Gastroesophageal sphincter (tissue), 4 donors: ENCODE measurements at places on chromosomes 3 and 15. TPM values are rescaled to one million over a fixed set of nuclear protein-coding genes. Genes with fewer than 3 reads are reported as not detected.

DNA sequence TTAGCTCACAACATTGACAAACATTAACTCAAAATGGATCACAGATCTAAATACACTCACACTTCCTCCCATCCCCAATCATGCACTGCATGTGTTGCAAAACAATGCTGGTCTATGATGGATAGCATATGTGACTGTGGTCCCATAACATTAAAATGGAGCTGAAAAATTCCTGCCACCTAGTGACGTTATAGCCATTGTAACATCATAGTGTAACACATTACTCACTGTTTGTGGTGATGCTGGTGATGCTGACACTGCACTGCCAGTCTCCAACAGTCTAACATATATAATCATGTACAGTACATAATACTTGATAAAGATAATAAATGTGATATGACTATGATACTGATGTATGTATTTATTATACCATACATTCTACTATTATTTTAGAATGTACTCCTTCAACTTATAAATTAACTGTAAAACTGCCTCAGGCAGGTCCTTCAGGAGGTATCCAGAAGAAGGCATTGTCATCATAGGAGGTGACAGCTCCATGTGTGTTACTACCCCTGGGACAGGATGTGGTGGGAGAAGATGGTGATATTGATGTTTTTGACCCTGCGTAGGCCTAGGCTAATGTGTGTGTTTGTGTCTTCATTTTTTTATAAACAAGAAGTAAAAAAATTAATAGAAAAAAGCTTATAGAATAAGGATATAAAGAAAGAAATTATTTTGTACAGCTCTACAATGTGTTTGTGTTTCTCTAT lies 41.3 kb downstream of the TXNRD3 start:
- no peak for ATAC-seq

DUOXA2 gene
- 0.49 TPM for total RNA-seq

DNA sequence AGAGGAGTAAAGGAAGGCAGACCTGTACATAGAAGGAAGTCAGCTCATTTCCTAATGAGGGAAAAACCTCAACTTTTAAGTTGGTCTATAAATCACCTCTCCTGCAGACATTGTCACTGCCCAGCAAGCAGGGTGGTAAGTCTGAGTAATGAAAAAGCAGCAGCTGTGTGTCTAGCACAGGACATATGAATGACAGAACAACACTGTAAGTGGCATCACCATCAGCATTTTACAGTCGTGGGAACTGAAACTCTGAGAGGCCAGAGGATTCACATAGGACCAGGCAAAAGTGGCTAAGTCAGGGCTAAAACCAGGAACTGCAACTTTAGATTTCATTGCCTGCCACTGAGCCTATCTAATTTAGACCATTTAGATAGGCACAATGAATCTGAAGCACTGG lies 235.6 kb downstream of the CLSTN2 start:
- no peak for ATAC-seq

- no peak for ATAC-seq
Observed at GRCh38 chr3:48848816-48849515, 1.3 kb upstream of the PRKAR2A start.

GRCh38 chr15:89494941-89495637 lies 1.3 kb downstream of the RHCG start:
- ATAC-seq, result no peak

IGSF11 gene
- total RNA-seq, result 9.2 TPM

- peak; percentile 4 for ATAC-seq
Observed at GRCh38 chr15:78944202-78944625, 632 bp downstream of the CTSH start.

ARNT2 gene
- total RNA-seq, result 11.6 TPM

DNA sequence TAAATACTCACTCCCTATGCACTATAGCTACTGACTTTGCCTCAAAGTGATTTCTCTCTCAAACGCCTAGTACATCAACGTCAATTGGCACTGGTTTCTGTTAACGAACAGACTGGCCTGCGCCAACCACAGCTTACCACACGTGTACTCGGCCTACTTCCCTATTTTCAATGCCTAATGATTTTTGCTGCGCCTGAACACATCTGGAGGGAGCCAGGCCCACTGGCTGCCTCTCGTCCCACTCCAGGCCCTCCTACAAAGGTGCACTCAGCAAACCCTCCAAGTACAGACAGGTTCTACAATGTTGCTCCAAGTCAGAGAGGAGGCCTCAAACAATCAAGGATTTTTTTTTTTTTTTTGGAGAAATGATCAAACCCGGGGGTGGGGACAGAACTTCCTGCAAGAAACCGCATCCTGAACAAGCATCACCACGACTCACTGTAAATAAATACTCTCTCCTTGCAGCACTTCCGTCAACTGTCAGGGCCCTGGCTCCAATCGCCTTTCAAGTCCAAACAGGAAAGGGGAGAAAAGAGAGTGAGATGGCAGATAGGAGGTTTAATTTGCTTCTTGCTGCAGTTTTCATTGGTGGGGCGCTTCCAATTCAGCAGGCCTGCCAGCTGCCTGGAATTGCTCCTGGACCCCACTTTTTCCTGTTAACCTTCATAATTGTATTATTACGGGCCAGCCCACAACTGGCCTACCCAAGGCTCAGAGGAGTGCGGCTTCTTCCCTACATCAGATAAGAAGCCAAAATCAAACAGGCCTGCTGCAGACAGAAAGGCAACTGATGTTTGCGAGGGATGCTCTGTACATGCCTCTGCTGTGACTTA lies 139.3 kb downstream of the FOXP1 start:
- peak; percentile 50 for ATAC-seq

MYH15 gene
- not detected for total RNA-seq

GRAMD2A gene
- total RNA-seq, result 0.39 TPM

GRCh38 chr3:20280257-20280656 lies 94.3 kb upstream of the SGO1 start:
- no peak for ATAC-seq

PARP15 gene
- not detected for total RNA-seq

GRCh38 chr3:197874653-197875052 lies 75.3 kb upstream of the RPL35A start:
- ATAC-seq, result no peak

EPHB1 gene
- 0.81 TPM for total RNA-seq

DNA sequence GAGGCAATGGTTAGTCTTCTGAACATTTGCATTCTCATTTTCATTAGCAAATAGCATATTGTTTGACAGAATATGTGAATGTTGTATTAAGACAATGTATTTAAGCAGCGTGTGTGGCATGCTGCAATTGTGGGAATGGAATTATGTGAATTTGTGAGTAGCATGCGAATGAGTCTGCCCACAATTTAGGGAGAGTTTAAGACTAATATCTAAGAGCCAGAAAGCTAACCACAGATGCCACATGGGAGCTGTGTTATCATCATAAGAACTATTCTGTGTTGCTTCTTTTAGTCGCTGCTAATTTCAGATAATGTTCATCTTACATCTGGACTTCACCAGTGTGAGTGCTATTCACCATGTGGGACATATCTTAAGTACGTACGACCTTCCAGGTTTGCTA lies 494.5 kb downstream of the RBMS3 start:
- no peak for ATAC-seq

DNA sequence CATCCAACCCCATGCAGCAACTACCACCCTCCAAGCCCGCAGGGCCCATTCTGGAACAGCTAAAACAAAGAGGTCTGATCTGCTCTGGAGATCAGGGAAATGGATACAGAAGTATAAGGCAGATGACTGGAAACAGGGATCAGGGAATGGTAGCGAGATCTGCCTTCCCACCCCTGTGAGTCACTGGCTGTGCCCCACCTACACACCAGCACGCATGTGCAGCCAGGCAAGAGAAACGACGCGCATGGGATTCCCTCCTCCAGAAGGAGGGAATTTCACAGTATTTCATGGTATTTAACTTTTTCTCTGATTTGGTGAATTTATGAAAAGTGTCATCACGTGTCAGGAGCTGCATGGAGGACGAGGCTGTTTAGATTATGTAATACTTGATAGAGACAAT lies 116.7 kb downstream of the ARRDC4 start:
- ATAC-seq, result peak; percentile 62

GRCh38 chr3:141089339-141090152 lies 38.4 kb downstream of the SPSB4 start:
- no peak for ATAC-seq

DAZL gene
- total RNA-seq, result not detected

DNA sequence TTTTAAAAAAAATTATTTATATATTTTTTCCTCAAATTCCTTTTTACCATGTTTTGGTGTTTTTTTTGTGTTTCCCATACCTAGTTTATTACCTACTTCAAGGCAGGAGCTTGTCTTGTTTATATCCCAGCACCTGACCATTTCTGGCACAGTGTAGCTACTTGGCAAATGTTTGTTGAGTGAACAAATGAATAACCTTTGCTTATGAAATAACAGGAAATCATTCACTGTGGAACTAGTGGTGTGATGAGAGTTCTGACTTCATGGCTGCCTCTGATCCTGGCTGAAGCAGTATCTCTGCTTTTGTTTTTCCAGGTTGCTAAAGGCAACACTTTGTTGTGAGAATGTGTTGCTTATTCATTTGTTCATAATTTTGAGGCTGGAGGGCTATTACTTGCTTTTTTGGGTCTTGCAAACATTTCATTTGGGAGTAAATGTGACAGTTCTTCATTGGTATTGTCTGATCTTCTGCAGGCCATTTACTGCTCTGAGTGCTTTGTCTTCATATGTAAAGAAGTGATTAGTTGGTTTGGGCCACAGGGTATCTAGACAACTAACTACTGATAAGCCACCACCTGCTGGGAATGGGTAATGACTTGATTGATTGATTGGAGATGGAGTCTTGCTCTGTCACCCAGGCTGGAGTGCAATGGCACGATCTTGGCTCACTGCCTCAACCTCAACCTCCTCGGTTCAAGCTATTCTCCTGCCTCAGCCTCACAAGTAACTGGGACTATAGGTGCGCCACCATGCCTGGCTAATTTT lies 5.7 kb downstream of the RAD54L2 start:
- no peak for ATAC-seq

DNA sequence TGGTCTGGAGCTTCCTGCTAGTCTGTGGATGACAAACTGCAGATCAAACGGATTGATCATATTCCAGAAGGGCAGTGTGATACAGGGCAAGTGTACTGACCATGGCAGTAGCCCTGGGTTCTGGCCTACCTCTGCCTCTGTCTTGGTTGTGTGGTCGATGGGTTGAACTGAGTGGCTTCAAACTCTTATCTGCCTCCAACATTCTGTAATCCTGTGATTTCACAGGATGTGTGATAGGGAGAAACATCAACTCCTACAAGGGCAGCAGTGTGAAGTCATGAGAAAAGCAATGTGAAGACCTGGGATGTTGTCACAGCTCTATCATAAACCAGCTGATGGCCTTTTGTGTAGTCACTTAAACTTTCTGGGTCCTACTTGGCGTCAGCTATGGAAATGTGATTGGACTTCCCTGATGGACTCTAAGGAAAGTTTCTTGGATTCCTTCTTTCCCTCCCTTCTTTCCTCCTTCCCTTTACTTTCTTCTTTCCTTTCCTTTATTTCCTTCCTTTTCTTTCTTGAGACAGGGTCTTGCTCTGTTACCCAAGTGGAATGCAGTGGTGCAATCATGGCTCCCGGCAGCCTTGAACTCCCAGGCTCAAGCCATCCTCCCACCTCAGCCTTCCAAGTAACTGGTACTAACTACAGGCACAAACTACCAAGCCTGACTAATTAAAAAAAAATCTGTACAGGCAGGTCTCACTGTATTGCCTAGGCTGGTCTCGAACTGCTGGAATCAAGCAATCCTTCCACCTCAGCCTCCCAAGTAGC lies 114.8 kb downstream of the BBX start:
- ATAC-seq, result no peak

DNA sequence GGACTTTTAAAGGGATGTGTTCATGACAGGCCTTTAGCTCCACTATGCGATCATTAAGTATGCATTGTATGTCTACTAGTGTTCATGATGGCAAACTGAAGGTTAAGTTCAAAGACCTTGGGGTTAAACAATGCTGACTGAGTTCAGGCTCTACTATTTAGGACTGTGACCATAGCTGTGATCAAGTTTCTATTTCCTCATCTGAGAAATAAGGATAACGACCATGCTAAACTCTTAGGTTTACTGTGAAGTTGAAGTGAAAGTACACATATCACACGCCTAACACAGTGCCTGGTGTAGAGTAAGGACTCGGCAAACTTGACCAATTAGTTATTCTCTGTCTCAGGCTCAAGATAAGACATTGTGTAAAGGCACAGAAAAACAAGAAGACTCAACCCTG lies 243.2 kb downstream of the MBNL1 start:
- ATAC-seq, result no peak

GRCh38 chr15:40290918-40291574 lies 8.2 kb upstream of the ANKRD63 start:
- ATAC-seq, result peak; percentile 67

DNA sequence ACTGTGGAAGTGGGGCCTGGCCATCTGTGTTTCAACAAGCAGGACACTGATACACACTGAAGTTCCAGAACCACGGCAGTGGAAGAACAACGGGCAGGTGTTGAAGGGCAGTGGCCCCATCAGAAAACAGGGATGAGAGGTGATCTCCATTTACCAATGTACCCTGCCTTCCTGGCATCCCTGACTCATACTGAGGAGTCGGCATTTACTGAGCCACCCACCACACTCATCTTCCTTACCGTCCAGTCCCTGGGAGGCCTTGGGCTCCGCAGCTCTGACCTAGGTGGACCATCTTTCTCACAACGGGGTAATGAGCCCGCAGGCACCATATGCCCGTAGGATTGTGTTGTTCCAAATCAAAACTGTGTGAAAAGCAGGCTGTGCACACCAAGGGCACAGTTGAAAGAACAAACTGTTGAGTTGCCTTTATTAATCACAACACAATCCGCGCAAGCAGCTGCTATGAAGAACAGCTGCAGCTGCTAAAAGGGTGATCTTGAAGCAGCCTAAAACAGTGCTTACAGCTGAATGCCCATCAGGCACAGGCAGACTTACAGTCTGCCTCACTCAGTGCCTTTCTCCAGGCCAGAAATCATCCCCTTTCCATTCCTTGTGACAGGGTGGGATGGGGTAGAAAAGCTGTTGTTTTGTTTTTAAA lies 12.9 kb downstream of the MB21D2 start:
- ATAC-seq, result no peak

DNA sequence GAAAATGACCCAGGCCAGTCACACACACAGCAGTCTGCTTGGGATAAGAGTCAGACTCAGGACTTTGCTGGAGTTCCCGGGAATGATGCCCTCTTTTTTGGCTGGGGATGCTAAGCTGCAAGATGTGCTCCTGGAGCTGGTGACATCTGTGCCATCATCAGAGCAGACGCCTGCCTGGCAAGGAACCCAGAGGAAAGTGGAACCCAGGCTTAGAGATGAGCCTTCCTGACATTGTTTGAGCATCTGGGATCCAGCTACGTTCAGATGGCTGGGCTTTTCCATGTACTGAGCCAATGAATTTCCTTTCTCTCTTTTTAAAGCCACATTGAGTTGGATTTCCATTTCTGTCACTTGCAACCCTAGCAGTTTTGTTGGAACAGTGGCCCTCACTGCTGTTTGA lies 53.3 kb downstream of the EBLN2 start:
- no peak for ATAC-seq

GRCh38 chr3:134353831-134354611 lies 20.2 kb downstream of the AMOTL2 start:
- no peak for ATAC-seq

RYR3 gene
- 4.7 TPM for total RNA-seq

PTX3 gene
- total RNA-seq, result 9.1 TPM
